ENCODE measurements at places on chromosomes 5 and 9. TPM values are rescaled to one million over a fixed set of nuclear protein-coding genes. Genes with fewer than 3 reads are reported as not detected.

ASS1 gene
- 31.1 TPM for total RNA-seq

NOXA1 gene
- total RNA-seq, result not detected

SLC34A1 gene
- not detected for total RNA-seq

CTSL gene
- total RNA-seq, result 57.0 TPM

NCS1 gene
- total RNA-seq, result 35.8 TPM

GRCh38 chr5:124157320-124157719 is 589.1 kb downstream of the ZNF608 start:
- no peak for DNase-seq
- H3K27ac ChIP-seq, result no peak overlapping the region
- H3K4me1 ChIP-seq, result no peaks in the 10 kb centered on the region
- H3K36me3 ChIP-seq, result no peaks in the 10 kb centered on the region
- H3K4me3 ChIP-seq, result peak overlapping the region; percentile 51
- no peaks in the 10 kb centered on the region for H3K27me3 ChIP-seq

DNA sequence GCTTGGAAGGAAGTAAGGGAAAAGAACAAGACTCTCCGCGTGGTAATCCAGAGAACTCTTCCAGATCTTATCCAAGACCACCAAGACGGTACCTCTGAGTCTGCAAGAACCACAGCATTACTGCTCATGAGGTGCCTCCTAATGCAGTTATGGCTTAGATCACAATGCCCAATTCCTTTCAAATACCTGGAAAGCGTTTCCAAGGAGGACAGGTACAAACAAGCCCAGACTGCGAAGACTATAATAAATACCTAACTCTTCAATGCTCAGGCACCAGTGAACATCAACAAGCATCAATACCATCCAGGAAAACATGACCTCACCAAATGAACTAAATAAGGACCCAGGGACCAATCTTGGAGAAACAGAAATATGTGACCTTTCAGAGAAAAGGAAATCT is 325.5 kb downstream of the CWC27 start:
- H3K27ac ChIP-seq, result no peak overlapping the region
- no peaks in the 10 kb centered on the region for H3K36me3 ChIP-seq
- no peak overlapping the region for H3K4me3 ChIP-seq
- DNase-seq, result no peak
- no peaks in the 10 kb centered on the region for H3K27me3 ChIP-seq

- no peaks in the 10 kb centered on the region for H3K36me3 ChIP-seq
- H3K4me1 ChIP-seq, result no peaks in the 10 kb centered on the region
- peaks cover 55% of the 10 kb centered on the region for H3K27me3 ChIP-seq
- DNase-seq, result no peak
- H3K27ac ChIP-seq, result no peak overlapping the region
- no peak overlapping the region for H3K4me3 ChIP-seq
These were observed 138.3 kb downstream of the PAX5 start for GRCh38 chr9:36895744-36896260.

DNA sequence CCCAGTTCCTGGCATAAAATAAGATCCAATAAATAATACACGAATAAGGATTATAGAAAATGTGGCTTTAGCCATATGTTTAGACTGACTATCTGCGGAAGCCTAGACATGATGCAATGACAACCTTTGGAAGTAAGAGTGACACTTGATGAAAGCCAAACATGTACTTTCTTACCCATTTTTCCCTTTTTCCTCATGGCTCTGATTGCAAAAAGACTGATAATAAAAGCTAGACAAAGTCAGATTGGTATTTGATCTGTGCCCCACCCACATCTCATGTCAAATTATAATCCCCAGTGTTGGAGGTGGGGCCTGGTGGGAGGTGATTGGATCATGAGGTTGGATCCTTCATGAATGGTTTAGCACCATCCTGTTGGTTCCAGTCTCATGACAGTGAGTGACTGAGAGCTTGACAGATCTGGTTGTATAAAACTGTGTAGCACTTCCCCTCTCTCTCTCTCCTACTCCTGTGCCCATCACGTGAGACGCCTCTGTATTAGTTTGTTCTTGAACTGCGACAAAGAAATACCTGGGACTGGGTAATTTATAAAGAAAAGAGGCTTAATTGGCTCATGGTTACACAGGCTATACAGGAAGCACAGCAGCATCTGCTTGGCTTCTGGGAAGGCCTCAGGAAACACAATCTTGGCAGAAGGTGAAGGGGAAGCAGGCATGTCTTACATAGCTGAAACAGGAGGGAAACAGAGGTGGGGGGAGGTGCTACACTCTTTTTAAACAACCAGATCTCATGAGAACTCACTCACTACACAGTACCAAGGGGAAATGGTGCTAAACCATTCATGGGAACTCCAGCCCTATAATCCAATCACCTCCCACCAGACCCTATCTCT is 243.4 kb upstream of the PIK3R1 start:
- H3K27ac ChIP-seq, result no peak overlapping the region
- H3K27me3 ChIP-seq, result no peaks in the 10 kb centered on the region
- no peaks in the 10 kb centered on the region for H3K36me3 ChIP-seq
- no peak for DNase-seq
- no peak overlapping the region for H3K4me3 ChIP-seq

- no peak overlapping the region for H3K27ac ChIP-seq
- H3K36me3 ChIP-seq, result no peaks in the 10 kb centered on the region
- H3K4me3 ChIP-seq, result no peak overlapping the region
- H3K27me3 ChIP-seq, result no peaks in the 10 kb centered on the region
These were observed 38.3 kb upstream of the FBXL17 start for GRCh38 chr5:108420158-108420557.

- DNase-seq, result no peak
- H3K4me3 ChIP-seq, result no peak overlapping the region
- H3K27me3 ChIP-seq, result peaks cover 3% of the 10 kb centered on the region
- no peaks in the 10 kb centered on the region for H3K36me3 ChIP-seq
- H3K27ac ChIP-seq, result no peak overlapping the region
These were observed 115.2 kb downstream of the GCNT1 start for GRCh38 chr9:76573905-76574760.

DNA sequence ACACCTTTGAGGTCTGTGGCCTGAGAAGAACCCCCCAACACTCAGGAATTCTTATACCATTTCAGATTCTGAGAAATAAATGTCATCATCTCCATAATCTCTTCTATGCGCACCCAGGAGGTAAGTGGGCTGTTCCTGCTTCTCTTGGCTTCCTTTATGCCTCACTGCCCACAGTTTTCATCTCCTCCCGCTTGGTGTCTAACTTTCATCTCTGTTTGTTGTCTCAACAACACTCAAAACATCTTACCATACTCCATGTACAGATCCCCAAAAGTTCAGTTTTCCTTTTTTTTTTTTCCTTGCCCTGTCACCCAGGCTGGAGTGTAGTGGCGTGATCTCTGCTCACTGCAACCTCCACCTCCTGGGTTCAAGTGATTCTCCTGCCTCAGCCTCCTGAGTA is 170.2 kb upstream of the FREM1 start:
- no peaks in the 10 kb centered on the region for H3K4me1 ChIP-seq
- no peak overlapping the region for H3K4me3 ChIP-seq
- no peak for DNase-seq
- no peaks in the 10 kb centered on the region for H3K36me3 ChIP-seq
- no peak overlapping the region for H3K27ac ChIP-seq

- no peaks in the 10 kb centered on the region for H3K36me3 ChIP-seq
- H3K4me1 ChIP-seq, result no peaks in the 10 kb centered on the region
- no peak overlapping the region for H3K27ac ChIP-seq
- no peaks in the 10 kb centered on the region for H3K27me3 ChIP-seq
- DNase-seq, result no peak
These were observed 517.7 kb upstream of the CLINT1 start for GRCh38 chr5:158376679-158377078.

DNA sequence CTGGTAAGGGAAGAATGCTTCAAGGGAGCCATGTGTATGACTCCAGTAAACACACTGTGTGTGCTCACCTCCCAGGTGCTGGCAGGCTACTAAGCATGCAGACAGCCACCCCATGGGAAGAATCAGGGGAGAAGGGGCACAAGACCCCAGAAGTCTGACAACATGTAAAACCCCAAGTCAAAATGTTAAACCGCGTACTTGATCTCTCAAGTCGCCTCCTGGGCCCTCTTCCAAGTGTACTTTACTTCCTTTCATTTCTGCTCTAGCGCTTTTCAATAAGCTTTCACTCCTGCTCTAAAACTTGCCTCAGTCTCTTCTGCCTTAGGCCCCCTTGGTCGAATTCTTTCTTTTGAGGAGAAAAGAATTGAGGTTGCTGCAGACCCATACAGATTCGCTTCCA is 31.3 kb downstream of the DAPK1 start:
- no peak for DNase-seq
- no peaks in the 10 kb centered on the region for H3K36me3 ChIP-seq
- no peak overlapping the region for H3K4me3 ChIP-seq
- no peaks in the 10 kb centered on the region for H3K4me1 ChIP-seq

- peaks cover 49% of the 10 kb centered on the region for H3K36me3 ChIP-seq
- no peak for DNase-seq
These were observed 26.9 kb downstream of the G3BP1 start for GRCh38 chr5:151798674-151799073.

DNA sequence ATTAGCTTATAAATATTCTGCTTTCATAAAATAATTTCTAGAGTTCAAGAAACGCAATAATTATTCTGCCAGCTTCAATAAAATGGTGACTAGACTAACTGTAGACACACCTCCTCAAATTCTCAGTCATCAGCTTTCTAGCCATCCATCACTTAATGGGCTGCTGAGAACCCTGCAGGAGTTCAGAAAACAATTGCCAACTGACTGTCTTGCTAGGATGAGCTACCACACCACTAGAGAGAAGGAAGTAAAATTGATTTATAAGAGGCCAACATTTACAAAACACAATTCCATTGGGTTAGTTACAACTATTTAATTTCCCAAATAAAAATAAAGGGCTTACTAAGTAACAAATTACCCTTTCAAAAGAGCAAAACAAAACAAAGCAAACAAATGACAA is 126.5 kb upstream of the PAPPA start:
- peaks cover 5% of the 10 kb centered on the region for H3K4me1 ChIP-seq
- H3K36me3 ChIP-seq, result no peaks in the 10 kb centered on the region
- H3K27ac ChIP-seq, result peak overlapping the region; percentile 97
- DNase-seq, result peak; percentile 45

DNA sequence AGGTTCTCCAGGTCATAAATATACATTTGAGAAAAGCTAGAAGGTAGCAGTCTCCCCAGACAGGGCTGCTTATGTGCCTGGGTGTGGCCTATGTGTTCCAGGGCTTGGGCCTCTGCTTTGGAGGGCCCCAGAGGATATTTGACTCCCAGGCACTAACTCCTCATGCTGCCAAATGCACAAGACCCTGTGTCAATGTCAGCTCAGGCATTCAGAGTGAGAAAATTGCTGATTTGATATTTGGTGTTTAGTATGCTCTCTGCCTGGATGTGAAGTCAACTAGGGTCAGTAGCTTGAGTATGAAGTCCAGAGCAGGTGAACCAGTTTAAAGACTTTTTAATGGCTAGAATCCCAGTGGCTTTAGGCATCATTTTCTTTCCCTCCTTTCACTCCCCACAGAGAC is 57.5 kb upstream of the IL7R start:
- no peak for DNase-seq
- H3K4me3 ChIP-seq, result no peak overlapping the region
- H3K4me1 ChIP-seq, result peaks cover 3% of the 10 kb centered on the region
- no peaks in the 10 kb centered on the region for H3K27me3 ChIP-seq
- no peaks in the 10 kb centered on the region for H3K36me3 ChIP-seq
